ENCODE measurements at places on chromosomes 6 and 20. TPM values are rescaled to one million over a fixed set of nuclear protein-coding genes. Genes with fewer than 3 reads are reported as not detected.

DNA sequence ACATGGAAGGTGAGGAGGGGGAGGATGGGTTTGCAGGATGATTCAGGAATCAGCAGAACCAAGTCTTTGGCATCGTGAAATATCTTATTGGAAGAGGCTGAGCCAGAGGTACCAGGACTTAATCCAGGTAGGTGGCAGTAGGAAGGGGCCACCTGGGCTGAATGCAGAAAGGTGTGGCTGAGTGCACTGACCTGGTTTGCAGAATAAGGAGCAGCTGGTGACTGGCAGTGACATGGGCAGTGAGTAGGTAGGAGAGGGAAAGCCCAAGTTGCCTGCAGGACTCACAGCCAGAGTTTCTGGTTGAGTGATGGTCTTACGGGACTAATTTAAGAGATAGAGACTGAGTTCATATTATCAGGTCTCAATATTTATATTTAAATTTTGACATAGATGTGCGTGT, 1.1 kb upstream of the PBOV1 start:
- no peak for DNase-seq

DNA sequence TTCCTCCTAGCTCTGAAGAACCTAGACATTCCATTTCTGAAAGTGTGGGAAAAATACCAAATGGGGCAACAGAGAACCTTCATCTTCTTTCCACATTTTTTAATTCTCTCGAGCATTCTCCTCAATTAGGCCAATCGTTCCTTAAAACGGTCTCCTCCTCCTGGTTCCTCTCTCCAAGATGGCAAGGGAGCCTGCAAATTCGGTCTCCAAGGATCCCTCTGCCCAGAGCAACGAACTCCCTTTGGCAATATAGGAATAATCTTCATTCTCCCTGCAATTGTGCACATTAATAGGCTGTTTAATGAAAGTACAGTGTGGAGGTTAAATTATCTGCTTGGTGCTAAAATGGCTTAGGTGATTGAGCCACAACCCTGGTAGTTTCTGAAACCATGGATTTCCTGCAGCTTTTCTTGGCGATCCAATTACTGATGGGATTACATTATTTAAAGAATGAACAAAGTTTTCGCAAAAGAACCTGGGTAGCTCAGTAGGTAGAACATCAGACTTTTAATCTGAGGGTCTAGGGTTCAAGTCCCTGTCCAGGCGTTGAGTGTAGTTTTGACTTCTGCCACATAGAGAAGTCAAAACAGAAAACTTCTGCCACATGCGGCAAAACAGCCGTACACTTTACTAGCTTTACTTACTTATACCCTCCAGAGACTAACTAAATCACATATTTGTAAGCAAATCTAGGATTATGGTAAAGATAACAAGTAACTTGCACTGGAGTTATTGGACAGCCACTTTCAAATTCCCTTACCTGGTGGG, 102.9 kb upstream of the ZNF184 start:
- DNase-seq, result no peak

- DNase-seq, result no peak
Observed at GRCh38 chr6:29958921-29959320, 16.6 kb downstream of the HLA-A start.

DNA sequence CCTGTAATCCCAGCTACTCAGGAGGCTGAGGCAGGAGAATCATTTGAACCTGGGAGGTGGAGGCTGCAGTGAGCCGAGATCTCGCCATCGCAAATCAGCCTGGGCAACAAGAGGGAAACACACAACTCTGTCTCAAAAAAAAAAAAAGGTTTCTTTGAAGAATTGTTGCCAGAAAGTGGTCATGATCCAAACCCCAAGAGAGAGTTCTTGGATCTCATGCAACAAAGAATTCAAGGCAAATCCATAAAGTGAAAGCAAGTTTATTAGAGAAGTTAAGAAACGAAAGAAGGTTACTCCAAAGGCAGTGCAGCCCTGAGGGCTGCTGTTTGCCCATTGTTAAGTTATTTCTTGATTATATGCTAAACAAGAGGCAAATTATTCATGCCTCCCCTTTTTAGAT, 14.5 kb upstream of the KIFC1 start:
- DNase-seq, result no peak

DNA sequence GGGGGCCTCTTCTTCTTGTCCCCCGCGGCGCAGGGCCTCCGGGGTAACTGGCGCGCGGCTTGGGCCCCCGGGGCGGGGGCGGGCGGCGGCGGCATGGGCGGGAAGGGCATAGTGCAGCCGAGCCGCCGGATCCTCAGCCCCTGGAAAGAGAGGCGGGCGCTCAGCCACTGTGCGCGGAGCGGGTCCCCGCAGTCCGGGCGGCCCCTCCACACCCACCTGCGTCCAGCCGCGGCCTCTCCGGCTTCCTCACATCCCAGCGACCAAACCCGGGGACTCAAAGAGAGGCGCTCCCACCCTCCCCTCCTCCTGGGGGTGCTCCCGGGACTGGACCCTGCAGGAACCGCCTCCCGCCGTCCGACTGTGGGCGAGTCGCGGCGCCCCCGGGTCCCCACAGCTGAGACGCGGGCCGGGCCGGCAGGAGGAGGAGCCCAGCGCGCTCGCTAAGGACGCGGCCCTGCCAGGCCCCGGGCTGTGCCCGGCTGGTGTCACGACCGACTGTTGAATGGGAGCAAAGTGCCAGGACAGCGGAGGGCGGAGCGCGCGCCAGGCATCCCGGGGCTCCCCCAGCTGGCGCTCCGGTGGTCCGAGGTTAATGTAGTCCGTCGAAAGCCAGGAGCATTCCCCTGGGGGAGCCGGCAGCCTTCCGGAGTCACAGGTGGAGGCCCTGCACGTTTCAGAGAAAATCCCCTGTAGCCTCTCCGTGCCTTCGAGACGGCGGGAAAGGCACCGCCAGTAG, at the start of gene PRR18:
Gene PRR18, minus strand, starts transcription at position 360 of the 736 bp plus-strand sequence. Its CDS starts 250 bp downstream, at position 110.
- DNase-seq, result no peak

Gene KHDC1L
- not detected for total RNA-seq

Gene CLVS2
- total RNA-seq, result not detected

Gene CDSN
- total RNA-seq, result not detected

GRCh38 chr6:85468326-85468725, 18.4 kb downstream of the NT5E start:
- no peak for DNase-seq
